AG04449 (cell line): ENCODE measurements at places on chromosomes 1 and 21.

DNA sequence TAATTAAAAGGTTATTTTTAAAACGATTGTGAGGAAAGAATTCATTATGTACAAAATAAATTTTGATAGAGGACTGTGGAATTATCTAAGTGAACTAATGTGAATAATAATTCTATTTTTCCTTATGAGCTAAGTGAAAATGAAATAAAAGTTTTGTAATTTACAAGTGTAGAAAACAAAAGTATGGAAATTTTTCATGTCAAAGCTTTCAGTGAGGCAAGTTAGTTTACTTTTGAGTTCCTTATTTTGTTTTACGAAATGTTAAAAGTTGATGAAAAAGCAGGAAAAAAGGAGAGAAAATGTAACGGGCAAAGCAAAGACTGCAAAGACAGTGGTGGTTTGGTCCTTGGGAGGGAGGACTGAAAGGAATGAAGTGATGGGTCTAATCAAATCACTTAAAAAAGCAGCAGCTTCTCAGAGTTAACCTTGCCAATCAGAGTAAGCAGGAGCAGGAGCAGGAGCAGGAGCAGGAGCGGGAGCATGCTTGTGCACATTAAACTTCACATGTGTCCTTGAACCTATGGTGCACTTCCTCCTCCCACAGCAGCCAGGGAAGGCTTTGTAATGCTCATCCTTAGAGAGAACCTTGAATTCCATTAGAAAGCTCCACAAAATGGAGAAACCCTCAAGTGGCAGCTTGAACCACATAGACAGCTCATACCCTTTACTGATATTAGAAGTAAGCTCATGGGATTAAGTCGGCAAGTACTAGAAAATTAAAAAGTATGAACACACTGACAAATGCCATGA, 133.4 kb downstream of the LHX4 start:
- no peak for DNase-seq

DNA sequence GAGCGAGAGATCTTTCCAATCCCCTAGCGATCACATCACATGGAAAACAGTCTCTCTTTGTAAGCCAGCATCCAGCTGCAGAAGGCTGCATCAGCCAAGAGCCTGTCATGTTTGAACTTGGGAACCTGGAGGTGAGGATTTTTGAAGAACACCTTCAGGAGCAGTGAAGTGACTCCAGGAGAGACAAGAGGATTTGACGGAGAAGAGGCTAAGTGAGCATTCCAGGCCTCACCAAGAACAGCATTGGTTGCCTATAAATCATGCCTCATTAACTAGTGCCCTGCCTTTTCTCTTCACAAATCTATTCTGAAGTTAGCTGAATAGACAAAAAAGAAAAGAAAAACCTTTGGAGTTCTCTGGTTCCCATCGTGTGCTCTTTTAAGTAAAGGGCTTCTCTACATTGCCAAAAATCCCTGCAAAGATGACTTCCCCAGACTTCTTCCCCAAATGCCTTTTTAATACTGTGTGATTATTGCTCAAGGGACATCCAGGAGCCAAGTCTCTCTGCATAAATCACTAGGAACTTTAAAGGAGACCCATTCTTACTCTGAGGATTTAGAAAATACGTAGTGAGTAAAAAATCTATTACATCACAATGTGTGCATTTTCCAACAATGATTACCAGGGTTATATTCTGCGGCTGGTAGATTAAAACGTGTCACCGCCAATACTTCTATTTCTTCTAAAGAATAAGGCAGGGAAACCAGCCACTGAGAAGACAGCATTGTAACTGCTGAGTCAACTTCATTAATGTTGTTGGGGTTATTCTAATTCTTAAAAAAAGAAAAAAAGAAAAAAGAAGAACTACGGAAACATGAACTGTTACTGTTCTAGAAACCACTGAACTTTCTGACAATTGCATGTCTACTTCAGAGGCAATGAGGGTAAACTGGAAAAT, 95.2 kb downstream of the KIF14 start:
- DNase-seq = no peak

GRCh38 chr1:175978476-175978875, 228.6 kb downstream of the COP1 start:
- DNase-seq = no peak

DNA sequence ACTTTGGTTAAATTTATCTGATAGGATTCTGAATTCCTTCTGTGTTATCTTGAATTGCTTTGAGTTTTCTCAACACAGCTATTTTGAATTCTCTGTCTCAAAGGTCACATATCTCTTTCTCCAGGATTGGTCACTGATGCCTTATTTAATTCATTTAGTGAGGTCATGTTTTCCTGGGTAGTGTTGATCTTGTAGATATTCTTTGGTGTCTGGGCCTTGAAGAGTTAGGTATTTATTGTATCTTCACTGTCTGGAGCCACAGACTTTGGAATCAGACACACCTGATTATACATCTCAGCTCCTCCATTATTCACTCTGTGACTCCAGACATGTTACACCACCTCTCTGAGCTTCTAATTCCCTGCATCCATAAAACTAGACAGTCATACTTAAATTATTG, 34.2 kb upstream of the ETS2 start:
- no peak for DNase-seq

DNA sequence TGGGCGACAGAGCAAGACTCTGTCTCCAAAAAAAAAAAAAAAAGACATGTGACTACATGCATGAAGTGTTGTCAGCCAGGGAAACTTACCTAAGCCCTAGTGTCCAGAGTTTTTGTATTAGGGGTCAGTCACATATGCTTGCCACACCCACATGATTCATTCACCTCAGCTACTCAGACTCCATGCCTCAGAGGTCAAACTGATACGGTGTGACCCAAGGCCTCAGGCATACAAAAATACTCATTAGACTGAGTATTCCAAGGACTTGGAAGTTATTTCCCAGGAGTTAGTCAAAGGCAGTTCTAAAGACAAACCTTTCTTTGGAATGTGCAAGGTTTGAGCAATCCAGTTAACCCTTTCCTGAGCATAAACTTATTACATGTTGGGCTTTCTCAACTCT, 6.3 kb upstream of the TRIM33 start:
- no peak for DNase-seq

GRCh38 chr21:16215663-16216183, 485.9 kb downstream of the USP25 start:
- no peak for DNase-seq

DNA sequence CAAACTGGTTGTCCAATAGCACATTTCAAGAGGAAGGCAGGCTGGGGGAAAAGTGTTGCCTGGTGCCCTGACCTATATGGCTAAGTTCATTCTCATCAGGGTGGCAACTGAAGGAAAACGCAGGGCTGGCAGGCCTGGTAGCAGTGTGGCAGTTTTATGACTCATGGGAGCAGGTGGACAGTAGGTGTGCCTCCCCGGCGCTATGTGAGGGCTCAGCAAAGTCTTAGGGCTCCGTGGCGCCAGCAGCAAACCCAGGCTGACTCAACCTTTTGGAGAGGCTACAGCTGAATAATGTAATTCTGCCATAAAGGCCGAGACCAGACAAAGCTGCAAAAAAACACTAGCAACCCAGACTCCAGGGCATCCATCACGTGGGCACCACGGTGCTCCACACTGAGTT, 23.6 kb downstream of the GADD45A start:
- DNase-seq = no peak

DNA sequence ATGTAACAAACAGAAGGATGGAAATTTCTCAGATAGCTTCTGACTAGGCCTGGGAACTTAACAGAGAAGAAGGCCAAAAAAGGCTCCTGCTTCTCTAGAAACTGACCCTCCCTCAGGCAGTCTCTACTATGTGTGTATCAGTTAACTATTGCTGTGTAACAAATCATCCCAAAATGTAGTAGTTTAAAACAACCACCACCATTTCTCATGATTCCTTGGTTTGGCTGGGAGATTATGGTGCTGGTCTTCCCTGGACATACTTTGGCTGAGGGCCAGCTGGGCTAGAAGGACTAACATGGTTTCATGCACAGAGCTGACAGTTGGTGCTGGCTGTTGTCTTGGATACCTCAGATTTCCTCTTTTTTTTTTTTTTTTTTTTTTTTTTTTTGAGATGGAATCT, 26.2 kb upstream of the CNN3 start:
- DNase-seq = no peak

- DNase-seq = no peak
Measured at GRCh38 chr1:231953660-231954059, 327.1 kb downstream of the DISC1 start.

DNA sequence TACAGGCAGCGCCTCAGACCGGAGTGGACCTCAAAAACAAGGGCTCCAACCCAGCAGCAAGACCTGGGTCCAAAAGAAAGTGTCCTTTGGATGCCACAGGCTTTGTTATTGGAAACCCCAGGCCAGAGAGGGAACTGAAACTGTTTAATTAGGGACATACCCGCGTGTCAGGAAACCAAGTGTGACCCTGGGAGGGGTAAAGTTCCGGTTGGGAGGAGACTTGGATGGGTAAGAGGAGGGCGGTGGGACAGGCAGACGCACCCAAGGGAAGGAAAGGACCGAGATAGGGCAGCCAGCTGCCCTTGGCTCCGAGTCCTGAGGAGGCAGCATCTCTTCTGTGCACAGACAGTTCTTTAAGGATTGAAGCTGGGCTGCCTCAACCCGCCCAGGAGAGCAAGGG, 71.4 kb downstream of the CDC7 start:
- DNase-seq = no peak

- no peak for DNase-seq
Measured at GRCh38 chr1:207500306-207500705, 4.3 kb downstream of the CR1 start.

- no peak for DNase-seq
Measured at GRCh38 chr1:203127666-203128430, at the start of gene ADORA1. Gene ADORA1, plus strand, starts transcription at chr1:203127726. Its CDS starts 1,116 bp downstream, at chr1:203128842.

DNA sequence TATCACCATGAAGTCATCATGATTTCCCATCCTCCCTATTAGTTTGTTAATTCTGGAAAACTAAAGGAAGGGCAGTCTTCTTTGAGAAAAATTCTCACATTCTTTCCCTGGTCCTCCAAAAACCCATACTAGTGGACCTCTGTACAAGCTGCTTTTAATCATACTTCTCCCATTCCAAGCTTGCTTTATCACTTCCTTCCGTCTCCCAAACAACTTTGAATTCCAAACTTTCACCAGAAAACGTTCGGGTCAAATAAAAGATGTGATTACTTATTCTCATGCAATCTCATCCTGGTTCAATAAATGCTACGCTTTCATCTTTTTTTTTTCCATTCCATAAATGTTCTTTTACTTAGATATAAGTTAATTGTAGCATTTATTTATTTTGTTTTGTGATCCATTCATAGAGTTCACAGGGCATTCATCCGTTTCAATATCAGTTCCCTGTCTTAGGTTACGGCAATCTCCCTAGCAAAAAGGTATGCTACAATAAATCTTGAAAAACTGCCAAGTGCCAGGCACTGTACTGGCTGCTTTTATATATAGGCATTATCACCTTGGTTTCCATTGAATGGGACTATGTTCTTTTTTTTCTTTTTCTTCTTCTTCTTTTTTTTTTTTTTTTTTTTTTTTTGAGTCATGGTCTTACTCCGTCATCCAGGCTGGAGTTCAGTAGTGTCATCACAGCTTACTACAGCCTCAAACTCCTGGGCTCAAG, 100.2 kb upstream of the GREM2 start:
- peak; percentile 24 for DNase-seq

GRCh38 chr1:76274302-76274701, 199.8 kb downstream of the ST6GALNAC3 start:
- no peak for DNase-seq

- no peak for DNase-seq
Measured at GRCh38 chr1:235597867-235598553, 51.6 kb downstream of the GNG4 start.

DNA sequence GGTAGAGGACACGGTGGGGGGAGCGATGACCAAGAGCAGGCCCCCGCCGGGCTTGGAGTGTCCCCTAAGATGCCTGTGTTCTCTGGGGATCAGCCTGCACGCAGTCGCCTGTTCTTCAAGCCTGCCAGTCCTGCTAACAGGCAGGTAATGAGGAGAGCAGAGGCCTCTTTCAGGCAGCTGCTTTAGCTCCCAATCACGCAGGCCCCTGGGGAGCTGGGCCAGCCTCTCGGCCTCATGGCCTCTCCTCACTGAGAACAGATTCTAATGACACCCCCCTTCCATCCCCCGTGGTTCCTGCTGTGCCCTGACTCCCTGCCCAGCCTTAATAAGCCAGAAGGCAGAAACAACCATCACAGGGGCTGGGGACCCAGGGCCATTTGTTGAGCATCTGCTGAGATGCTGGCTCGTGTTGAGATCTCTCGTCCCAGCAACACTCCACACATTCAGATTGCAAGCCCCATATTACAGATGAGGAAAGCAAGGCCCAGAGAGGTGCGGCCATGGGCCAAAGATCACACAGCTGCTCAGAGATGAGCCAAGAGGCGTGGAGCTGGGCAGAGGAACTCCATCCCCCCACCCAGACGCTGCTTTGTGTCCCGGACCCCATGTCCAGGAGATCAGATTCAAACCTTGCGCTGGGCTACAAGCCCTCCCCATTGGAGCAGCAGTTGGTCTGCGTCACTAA, 71.6 kb upstream of the CASZ1 start:
- DNase-seq = no peak

GRCh38 chr1:180343921-180344769, 114.1 kb downstream of the LHX4 start:
- DNase-seq = peak; percentile 19

- no peak for DNase-seq
Measured at GRCh38 chr21:28885853-28886177, 106.9 kb downstream of the LTN1 start.

- DNase-seq = no peak
Measured at GRCh38 chr1:15151377-15151806, 2.2 kb upstream of the TMEM51 start.

DNA sequence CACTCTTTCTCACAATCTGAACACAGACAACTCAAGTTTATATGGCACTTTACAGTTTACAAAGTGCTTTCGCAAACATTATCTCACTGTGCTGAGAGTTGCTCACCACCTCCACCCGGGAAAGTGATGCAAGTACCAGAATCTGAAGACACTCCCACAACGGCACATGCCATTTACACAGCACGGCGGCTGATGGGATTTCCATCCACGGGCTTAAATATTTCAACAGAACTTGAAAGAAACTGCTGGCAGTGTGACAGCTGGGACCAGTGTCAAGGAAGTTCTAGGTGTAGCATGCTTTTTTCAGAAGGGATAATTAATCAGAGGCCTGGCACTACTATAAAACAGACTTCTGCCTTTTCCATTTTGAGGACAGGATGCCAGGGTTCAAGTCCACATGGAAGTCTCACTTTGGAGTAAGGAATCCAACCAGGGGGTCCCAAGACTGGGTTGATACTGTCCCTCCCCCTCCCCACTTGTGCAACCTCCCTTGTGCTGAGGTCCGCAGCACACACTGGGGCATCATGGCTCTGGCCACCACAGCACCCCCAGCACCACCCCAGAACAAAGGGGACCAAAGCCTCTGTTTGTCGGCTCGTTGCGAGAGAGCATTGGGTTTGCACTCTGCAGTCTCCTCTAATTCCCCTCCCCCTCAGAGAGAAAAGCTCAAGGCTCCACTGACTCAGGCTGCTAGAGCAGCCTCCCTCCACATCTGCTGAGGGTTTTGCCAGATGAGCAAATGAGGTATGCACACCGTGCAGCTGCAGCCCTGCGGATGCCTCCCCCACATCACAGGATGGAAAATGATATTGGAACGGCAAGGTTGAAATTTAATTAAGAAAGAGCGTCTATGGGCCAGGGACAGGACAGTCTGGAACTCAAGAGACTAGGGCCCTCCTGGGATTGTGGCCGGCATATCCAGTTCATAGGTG, 154.9 kb downstream of the TGFBR3 start:
- no peak for DNase-seq
